NCI-H460 (cell line): ENCODE measurements at places on chromosomes 16 and 17.

DNA sequence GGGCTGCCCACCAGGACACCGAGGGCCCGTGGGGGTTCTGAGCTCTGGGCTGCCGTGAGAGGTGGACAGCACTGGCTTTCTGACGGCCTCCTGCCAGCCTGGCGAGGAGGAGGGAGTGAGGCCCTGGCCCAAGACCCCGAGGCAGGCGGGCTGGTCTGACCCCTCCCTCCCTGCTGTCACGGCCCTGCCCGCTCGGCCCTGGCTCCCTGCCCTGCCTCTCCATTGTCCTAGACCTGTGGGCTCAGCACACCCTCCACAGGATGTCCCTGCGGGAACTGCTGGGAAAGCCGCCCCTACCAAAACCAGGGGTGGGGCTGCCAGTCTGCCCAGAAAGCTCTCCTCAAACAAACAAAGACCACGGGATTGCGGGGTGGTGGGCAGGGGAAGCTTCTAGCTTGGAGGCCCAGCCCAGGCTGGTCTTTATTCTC lies 20.7 kb downstream of the SPNS2 start:
- DNase-seq, result no peak

- no peak for DNase-seq
These were observed 562.4 kb upstream of the CDH11 start for GRCh38 chr16:65684230-65684629.

- DNase-seq, result no peak
These were observed 195.4 kb upstream of the KCNJ16 start for GRCh38 chr17:69879576-69879975.

GRCh38 chr17:7408252-7408727 lies 645 bp downstream of the NLGN2 start:
- DNase-seq, result no peak

DNA sequence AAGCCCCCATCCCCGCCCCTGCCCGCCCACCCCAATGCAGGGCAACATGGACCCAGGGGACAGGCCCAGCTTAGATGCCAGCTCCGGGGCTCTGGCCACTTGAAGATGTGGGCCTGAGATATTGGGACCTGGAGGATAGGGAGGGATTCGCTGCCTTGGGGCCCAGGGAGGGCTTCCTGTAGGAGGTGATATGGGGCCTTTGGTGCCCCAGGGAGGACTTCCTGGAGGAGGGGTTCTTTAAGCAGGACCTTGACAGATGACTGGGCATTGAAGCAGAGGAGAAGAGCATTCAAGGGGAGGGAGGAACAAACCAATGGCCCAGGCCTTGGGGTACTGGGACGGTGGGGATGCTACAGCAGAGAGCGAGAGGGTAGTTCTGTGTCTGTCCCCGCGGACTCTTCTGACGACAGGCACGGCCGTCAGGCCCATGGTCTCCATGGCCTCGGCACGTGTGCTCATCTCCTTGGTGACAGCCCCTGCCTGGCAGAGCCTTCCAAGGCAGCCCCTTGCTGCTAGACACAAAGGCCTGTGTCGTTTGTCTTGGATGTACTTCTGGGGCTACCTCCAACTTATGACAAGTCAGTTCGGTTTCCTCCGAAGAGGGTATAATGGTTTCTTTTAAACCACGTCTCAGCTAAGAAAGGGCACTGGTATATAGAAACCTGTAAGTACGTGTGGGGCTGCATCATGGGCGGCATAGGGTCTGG lies 55.5 kb upstream of the ZC3H18 start:
- DNase-seq, result no peak

- no peak for DNase-seq
These were observed 8.8 kb upstream of the GFAP start for GRCh38 chr17:44924107-44924544.
